ENCODE measurements at places on chromosomes 6 and 20.

DNA sequence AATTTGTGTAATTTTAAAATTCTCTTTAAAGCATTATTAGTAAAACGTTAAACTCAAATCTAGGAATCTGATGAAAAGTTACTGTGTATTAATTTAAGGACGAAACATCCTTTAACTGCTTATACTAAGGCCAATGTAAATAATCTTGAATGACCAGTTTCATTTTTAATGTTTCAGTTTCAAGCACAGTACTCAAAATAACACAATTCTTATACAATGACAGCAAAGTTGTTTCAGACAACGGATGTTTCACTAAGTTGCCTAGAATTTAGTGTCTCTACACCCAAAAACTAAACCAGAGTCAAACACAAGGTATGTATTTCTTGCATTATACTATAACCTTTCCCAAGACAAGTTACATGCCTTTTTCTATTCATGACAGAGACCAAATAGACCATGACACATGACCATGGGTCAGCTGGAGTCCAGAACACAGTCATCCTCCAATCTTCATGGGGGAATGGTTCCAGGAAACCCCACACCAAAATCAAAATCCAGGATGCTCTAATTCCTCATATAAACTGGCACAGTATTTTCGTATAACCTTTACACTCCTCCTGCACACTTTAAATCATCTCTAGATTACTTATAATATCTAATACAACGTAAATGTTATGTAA lies 7.7 kb downstream of the PHIP start:
- H3K4me1 ChIP-seq: no peaks in the 10 kb centered on the region
- DNase-seq: no peak
- no peak overlapping the region for H3K27ac ChIP-seq
- H3K36me3 ChIP-seq: no peaks in the 10 kb centered on the region
- no peaks in the 10 kb centered on the region for H3K27me3 ChIP-seq
- H3K4me3 ChIP-seq: no peak overlapping the region

DNA sequence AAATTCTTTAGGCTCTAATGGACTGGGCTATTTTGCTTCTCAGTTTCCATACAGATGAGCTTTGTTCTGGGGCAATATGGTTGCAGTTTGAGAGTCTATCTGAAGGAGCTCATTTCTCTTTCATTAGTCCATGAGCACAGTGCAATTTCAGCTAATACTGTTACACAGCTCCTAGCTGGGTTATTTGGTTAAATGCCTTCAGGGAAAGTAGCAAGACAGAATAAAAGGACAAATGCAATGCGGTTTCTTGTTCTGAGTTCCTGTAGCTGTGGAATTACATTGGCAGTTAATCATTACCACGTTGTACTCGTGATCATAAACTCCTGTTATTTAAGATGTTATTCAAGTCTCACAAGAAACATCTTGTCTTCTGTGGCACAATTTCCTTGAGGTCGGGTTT lies 127.7 kb downstream of the BFSP1 start:
- H3K4me1 ChIP-seq: no peaks in the 10 kb centered on the region
- H3K27ac ChIP-seq: no peak overlapping the region
- H3K27me3 ChIP-seq: peaks cover 63% of the 10 kb centered on the region
- no peaks in the 10 kb centered on the region for H3K36me3 ChIP-seq

DNA sequence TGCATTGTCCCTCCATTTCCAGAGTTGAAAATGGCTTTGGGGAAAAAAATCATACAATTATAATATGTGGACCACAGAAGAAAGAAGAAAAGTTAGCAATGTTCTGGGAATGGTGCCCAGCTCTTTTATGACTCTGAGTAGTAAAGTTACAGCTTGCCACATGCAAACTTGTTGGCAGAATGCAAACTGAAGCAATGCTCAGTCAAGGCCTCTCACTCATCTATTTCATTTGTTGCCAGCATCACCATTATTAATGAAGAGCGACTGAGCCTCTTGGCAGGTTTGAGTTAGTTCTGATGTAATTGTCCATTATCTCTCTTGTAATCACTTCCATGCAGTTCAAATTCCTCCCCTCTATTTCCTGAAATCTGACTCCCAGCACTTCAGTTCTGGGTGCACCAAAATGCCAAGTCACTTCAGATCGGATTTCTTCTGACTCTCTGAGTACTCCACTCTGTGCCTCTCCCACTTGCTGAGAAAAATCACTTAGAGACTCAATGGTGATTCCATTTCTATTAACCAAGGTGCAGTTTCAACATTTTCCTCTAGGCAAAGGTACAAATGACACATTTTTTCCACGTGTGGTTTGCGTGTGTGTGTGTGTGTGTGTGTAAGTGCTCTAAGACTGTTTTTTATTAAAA lies 154.4 kb upstream of the STMND1 start:
- H3K4me3 ChIP-seq: peak overlapping the region; percentile 14
- peak; percentile 36 for DNase-seq
- H3K36me3 ChIP-seq: no peaks in the 10 kb centered on the region
- H3K27me3 ChIP-seq: no peaks in the 10 kb centered on the region
- H3K27ac ChIP-seq: peak overlapping the region; percentile 32
- peaks cover 21% of the 10 kb centered on the region for H3K4me1 ChIP-seq

DNA sequence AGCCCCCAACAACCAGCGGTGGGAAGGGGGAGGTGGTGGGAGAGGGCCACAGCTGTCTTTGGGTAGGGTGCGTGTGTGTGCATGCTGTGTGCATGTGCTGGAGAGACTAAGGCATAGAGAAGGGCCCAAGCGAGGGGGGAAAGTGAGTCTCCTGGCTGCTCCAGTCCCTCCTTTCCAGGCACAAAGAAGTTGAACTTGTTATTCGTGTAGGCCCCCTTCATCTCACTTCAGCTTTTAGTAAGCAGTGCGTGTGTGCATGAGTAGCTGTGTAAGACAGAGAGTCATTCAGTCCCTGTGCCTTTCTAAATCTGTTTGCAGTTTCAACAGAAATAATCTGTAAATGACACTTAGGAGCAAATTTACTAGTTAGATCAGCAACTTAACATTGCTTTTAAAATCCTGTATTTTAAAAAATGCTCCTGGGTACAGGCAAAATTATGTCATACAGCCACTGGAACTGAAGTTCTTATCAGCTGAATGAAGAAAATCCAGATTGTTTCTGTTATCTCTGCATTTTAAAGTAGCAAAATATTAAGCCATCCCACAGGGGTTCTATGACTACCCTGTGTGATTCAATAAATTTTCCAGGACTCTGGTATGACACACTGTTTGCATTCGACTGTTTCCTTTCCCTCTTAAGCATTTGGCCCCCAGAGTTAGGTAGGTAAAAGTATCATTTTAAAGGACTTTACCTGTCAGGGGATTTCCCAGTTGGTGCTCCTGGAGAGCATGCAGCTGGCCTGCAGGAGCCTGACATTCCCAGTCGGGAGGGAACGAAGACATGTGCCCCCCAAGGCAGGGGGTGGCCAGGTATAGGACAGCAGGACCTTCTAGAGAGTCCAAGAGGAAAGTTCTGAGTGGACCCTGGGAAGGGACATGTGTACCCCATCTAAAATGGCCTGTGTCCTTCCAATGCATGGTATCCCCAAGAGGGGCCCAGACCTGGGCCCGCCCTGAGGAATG lies 39.0 kb downstream of the MTRES1 start:
- DNase-seq: no peak
- H3K4me1 ChIP-seq: no peaks in the 10 kb centered on the region
- no peaks in the 10 kb centered on the region for H3K27me3 ChIP-seq
- no peak overlapping the region for H3K4me3 ChIP-seq

GRCh38 chr6:116511424-116512110 lies at the start of gene CALHM5:
TSS of gene CALHM5 (plus strand) at chr6:116511639. CDS start at chr6:116511697, 58 bp downstream.
- H3K27ac ChIP-seq: no peak within 1 kb of the TSS
- H3K4me1 ChIP-seq: peaks cover 9% of the 10 kb centered on the region
- no peaks in the 10 kb centered on the region for H3K27me3 ChIP-seq
- H3K36me3 ChIP-seq: no peaks in the 10 kb centered on the region
- peak; percentile 58 for DNase-seq

- H3K27me3 ChIP-seq: no peaks in the 10 kb centered on the region
- H3K4me1 ChIP-seq: peaks cover 27% of the 10 kb centered on the region
- no peak for DNase-seq
- H3K36me3 ChIP-seq: peaks cover 2% of the 10 kb centered on the region
- H3K27ac ChIP-seq: peak overlapping the region; percentile 86
- peak overlapping the region; percentile 98 for H3K4me3 ChIP-seq
Observed at GRCh38 chr6:43076464-43077332, 584 bp downstream of the PTK7 start.

GRCh38 chr6:111417181-111417585 lies 65.8 kb downstream of the REV3L start:
- no peaks in the 10 kb centered on the region for H3K36me3 ChIP-seq
- no peak for DNase-seq
- H3K27ac ChIP-seq: no peak overlapping the region
- no peak overlapping the region for H3K4me3 ChIP-seq
- no peaks in the 10 kb centered on the region for H3K27me3 ChIP-seq
- no peaks in the 10 kb centered on the region for H3K4me1 ChIP-seq

All from HCT116 (cell line).